Activated CD4-positive, alpha-beta T cell treated with anti-CD3 and anti-CD28 coated beads, Interleukin-2, Interleukin-4, amounts not matched to agents 100 ng/mL and 50 ng/mL, durations not matched to agents 16 hours and 8 hours (primary cell): ENCODE measurements at places on chromosomes 4 and X.

DNA sequence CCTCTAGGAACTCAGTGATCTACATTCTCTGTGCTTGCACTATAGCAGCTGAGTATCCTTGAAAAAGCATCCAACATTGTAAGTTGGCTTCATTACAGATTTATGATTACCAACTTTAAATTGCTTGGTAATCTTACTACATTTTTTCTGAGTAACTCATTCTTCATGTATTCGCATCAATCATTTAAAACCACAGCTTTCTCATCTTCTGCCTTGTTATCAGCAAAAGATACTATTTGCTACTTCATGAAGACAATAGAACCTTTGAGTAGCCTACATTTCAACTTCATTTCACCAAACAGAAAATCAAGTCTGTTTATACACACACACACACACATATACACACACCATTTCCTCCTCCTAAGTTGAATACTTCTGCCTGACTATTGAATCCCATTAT, 6.2 kb upstream of the DCAF8L2 start:
- DNase-seq: no peak

- DNase-seq: no peak
These were observed 47.0 kb upstream of the SPRY1 start for GRCh38 chr4:123349421-123350190.

DNA sequence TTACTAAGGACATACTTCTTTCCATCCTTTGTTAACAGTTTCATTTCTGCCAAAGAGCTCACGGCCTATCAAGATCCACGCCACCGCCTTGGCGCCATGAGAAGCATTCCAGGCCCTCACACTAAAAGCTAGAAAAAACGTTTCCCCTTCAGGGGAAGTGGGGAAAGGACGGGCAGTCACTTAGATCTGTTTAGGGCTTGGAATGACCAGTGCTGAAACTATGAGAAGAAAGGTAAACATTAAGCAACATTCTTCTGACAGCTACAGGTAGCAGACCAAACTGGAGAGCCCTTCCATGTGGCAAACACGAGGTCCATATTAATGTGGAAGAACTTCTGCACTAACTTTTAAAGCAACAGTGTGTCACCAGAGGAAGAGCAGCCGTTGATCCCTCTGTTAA, 146.7 kb downstream of the SH3KBP1 start:
- DNase-seq: no peak

GRCh38 chr4:150515135-150515534, 66.8 kb upstream of the MAB21L2 start:
- DNase-seq: no peak

GRCh38 chr4:89022426-89023128, 34.4 kb downstream of the FAM13A start:
- DNase-seq: no peak

GRCh38 chr4:69377562-69377961, 97.3 kb downstream of the UGT2B28 start:
- DNase-seq: no peak

GRCh38 chrX:119008110-119008744, 33.8 kb downstream of the LONRF3 start:
- DNase-seq: peak; percentile 40

DNA sequence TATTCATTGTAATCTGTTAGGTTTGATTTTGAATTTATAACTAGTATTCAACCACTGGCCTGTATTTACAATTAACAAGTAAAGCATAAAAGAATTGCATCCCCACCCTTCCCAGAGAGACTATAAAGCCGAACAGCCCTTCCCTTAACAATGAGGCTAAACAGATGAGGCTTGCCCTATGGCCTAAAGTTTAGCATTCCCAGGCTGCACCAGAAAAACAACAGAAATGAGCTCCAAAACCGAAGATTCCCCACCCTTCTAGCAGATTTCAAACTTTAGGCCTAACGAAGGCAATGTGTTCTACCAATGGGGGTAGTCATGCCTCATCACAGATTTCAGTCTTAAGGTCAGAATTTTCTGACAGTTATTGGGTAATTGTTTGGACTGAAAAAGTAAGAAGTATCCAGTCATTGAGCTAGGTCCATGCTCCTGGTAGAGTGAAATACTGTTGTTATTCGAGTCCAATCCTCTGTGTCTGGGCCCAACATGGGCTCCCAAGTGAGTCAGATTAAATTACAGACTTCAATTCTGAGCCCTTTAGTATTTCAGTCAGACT, 197.6 kb downstream of the ANTXR2 start:
- DNase-seq: no peak

GRCh38 chrX:39721566-39722279, 376.0 kb downstream of the BCOR start:
- DNase-seq: no peak

DNA sequence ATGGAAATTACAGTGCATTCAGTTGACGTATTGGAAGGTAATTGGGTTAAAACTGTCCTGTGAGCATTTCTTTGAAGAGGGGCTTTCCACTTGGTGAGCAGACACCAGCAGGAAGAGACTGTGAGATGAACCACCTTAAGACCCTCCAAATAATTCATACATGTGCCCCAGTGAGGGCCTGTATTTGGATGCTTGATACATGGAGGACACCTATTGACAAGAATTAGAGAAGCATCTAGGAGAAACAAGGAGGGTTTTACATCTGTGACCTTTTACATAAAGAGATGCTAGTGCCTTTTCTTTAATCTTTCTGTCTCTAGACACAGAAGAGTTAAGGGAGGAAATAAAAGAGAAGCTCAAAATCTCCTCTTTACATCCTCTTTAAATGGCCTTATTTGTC, 1115.3 kb upstream of the IGFBP7 start:
- DNase-seq: no peak

- DNase-seq: no peak
These were observed 6.7 kb downstream of the BBS12 start for GRCh38 chr4:122739174-122739573.

GRCh38 chr4:92497141-92497540, 193.4 kb downstream of the GRID2 start:
- no peak for DNase-seq

- no peak for DNase-seq
These were observed 180.8 kb downstream of the RAPGEF2 start for GRCh38 chr4:159283696-159284095.

DNA sequence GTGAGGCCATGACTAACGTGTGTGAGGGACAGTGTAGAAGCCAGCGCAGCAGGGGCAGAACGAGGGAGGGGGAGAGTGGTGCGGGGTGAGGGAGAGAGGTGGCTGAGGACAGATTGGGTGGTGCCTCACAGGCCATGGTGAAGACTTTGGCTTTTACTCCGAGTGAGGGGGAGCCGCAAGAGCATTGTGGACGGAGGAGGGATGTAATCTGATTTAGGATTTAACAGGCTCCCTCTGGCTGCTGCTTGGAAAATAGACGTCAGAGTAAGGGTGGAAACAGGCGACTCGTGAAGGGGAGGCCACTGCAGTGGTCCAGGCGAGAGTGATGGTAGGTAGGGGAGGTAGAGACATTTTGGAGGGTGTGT, 13.0 kb downstream of the PPP1R3F start:
- DNase-seq: no peak

DNA sequence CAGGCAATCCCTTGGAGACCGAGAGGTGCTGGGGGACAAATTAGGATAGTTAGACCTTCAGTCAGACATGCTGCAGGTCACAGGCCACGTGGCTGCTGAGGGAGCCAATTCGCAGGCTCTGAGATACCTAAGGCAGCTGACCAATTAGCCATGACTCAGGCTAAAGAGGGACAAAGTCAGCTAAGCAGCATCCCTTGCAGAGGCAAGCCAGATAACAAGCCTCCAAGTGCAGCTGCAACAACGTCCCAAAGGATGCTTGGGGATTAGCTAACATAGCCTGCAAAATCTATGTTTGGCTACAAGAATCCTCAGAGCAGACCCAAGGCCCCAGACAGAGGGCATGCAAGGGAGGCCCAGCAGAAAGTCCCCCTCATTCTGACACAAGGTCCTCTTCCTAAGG, 93.5 kb downstream of the SEL1L3 start:
- no peak for DNase-seq

- DNase-seq: peak; percentile 48
These were observed 800 bp downstream of the KDM5C start for GRCh38 chrX:53223955-53224859.

GRCh38 chr4:154452798-154453346, 38.7 kb downstream of the DCHS2 start:
- no peak for DNase-seq

DNA sequence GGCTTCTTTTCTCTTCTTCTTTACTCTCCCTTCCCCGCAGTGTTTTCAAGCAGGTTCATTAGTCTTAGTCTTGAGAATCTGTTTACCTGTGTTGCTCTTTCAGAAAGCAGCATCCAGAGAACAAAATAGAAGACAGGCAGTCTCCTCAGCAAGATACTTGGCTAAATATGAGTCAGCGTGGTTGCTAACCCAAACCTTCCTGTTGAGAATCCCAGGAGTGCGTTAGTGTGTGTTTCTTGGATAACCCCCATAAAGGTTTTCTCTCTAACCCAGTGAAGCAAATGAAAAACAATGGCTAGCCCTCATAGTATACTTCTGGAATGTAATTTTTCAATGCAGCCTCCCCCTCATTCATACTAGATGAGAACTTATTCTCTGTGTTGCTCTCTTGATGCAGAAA, 41.1 kb downstream of the BMPR1B start:
- no peak for DNase-seq

DNA sequence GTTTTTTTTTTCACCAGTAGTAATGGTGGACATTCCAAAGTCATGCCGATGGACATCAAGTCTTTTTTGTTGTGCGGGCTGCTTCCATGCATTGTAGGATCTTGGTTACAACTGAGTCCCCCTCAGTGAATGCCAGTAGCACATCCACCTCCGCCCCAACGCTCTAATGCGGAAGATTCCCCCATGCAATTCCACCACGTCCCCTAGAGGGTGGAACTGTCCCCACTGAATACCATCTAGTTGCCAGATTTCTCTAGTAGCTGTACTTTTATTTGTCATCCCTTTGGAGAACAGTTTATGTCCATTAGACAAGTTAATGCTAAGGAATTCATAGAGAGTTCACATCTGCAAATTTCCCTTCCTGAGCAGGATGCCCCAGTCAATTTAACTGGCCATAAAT, 6.7 kb downstream of the SHISA3 start:
- no peak for DNase-seq

DNA sequence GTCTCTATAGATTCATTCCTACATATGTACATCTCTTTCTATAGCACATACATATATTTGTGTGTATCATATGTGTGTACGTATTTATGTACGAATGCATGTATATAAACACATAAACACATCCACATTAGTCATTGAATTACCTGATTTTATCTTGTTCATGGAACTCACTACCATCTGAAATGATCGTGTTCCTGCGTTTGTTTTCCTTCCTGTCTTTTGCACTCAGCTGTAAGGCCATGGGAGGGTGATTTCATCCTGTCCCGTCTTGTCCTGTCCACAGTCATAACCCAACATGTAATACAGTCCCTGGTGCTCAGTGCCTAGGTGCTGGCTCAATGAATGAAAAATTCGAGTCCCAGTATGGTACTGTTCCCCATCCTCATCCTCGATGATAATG, 191.8 kb upstream of the PSAPL1 start:
- no peak for DNase-seq

DNA sequence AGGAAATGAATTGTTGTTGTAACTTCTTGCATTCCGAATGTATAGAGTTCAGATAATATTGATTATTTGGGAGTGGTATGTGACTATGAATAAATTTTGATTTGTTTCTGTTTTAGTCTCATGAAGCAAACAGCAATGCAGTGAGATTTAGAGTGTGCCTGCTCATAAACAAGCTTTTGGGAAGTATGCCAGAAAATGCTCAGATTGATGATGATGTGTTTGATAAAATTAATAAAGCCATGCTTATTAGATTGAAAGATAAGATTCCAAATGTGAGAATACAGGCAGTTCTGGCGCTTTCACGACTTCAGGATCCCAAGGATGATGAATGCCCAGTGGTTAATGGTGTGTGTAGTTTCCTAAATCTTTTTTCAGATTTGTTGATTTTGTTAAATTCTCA, 2.0 kb downstream of the NCAPG start:
- no peak for DNase-seq

DNA sequence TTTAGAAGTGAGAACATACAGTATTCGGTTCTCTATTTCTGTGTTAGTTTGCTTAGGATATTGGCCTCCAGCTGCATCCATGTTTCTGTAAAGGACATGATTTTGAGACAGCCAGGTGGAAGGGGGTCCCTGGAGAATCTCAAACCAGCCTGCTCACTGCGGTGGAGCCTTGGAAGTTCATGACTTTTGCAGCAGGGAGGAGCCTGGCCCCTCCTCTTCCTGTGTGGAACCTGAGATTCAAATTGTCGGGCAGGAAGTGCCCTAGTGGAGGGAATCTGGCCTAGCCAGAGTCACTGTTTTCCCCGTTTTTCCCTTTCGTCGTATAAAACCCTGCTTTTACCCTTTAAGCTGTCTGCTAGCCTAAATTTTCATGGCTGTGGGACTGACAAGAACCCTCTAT, 762.6 kb downstream of the PCDH18 start:
- DNase-seq: no peak

DNA sequence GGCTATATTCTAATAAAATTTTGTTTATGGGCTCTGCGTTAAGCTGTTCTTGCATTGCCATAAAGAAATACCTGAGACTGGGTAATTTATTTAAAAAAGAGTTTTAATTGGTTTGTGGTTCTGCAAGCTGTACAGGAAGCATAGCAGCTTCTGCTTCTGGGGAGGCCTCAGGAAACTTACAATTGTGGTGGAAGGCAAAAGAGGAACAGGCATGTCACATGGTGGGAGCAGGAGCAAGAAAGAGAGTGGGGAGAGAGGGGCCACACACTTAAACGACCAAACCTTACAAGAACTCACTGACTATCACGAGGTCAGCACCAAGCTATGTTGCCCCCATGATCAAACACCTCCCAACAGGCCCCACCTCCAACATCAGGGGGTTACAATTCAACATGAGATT, 74.0 kb downstream of the FHDC1 start:
- no peak for DNase-seq

GRCh38 chr4:108103099-108103862, 65.5 kb downstream of the LEF1 start:
- no peak for DNase-seq

DNA sequence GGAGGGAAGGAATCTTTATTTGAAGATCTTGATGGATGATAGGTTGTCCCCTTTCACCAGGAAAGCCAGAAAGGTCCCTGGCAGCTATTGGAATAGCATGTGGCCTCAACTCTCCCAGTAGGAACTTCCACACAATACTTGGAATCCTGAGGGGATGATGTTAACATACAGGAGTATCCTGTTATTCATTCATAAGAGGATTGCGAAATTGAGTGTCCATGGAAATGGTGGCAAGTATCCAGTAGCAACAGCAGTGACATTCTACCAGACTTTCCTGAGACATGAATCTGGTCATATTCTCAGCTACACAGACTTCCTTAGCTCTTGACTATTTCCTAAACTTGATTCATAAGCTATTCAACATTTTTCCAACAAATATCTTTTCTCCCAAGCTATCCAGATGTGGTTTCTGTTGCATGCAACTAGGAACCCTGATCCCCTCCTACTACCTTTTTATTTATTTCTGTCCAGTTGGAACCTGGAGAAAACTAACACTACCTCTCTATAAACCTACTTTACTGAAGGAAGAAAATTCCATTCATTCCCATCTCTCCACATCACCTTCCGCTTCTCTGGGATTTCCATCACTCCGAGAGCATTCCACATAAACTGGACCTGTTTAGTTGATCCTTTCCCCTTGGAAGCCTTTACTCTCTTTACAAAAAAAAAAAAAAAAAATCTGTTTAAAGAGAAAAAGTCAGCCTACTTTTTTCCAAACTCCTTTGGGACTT, 101.8 kb downstream of the ANXA5 start:
- no peak for DNase-seq

- peak; percentile 0 for DNase-seq
These were observed 647.0 kb upstream of the PCDH10 start for GRCh38 chr4:132502096-132502552.
